ENCODE measurements at places on chromosomes 11 and 22.

DNA sequence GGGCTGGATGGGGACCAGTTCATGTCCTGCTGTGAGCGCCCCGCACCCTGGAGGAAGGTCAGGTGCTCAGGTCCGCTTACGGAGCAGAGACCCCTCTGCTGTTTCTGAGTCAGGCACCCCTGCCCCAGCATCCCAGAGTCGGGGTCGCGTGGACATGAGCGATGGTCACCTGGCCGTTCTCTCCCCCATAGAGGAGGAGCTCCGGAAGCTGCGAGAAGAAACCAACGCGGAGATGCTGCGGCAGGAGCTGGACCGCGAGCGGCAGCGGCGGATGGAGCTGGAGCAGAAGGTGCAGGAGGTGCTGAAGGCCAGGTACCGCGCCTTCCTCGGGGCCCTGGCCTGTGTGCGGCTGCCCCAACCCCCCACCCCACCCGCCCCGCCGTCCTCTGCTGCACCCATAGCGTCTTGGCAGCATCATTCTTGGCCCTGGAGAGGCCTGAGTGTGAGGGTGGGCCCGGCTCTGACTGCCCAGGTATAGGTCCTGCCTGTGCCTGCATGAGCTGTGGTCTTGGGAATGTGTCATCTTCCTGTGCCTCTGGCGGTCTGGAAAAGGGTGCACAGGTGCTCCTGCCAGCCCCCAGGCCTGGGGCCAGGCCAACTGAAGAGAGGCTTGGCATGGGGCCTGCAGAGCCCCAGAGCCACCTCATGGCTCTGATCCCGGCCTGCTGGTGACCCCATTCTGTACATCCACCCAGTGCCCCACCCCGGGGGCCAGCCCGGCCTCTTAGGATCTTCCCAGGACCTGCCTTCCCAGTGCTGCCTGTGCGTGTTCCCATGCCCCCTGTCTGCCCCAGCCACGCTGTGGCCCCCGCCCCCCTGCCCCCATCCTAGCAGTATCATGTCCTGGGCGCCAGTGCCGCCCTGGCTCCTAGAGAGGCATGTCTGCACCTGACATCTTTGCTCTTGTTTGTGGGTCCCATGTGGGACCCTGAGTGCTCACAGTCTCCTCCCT lies 38.1 kb downstream of the GRAMD4 start:
- no peak for DNase-seq

- no peak for DNase-seq
These were observed 737.8 kb downstream of the FAM181B start for GRCh38 chr11:81995889-81996288.

DNA sequence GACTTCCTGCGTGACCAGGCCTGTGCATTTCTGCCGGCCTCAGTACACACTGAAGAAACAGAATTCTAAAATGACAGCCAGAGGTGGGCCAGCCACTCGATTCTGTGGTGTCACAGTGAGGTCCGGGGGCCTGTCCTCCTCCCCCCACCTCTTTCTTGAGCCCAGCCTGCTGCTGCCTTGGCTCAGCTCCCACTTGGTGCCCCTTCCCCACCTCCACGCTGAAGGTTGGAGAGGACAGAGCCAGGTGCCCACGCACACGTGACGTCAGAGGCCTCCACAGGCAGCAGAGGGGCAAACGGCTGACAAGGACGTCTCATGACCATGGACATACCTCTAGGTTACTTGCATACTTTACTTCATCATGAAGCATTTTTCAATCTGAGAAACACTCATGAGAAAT lies 78.0 kb upstream of the SHANK2 start:
- DNase-seq = no peak

DNA sequence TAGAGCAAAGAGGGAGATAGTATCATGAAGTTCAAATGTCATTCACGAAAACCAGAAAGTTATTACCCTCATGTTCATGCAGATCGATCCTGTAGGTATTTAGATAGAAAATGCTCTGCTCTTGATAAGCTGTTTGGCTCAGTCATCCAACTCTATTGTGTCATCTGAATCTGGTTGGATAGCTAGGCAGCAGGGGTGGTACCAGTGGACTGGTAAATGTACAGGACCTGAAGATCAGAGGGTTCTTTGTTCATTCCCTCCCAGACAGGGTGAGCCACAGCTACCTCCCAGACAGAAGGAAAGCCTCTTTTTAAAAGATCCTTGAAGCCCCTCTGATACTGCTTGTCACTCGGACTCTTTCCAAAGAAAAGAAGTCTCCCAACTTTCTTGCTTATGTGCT lies 29.8 kb upstream of the DRD2 start:
- no peak for DNase-seq
